ENCODE measurements at places on chromosomes 4 and X.
A peak's percentile ranks its signal among the peaks of the same experiment; 100 is the strongest.

DNA sequence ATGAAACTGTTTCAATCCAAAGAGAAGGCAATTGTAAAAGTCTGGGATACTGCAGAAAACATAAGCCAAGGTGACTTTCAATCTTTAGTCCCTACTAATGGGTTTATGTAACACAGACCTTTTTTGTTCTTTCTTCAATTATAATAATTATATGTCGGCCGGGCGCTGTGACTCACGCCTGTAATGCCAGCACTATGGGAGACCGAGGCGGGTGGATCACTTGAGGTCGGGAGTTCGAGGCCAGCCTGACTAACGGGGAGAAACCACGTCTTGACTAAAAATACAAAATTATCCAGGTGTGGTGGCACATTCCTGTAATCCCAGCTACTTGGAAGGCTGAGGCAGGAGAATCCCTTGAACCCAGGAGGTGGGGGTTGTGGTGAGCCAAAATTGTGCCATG is 489.8 kb upstream of the CTSO start:
- DNase-seq, result no peak
- H3K4me3 ChIP-seq, result no peak overlapping the region
- no peaks in the 10 kb centered on the region for H3K36me3 ChIP-seq
- H3K4me1 ChIP-seq, result no peaks in the 10 kb centered on the region

DNA sequence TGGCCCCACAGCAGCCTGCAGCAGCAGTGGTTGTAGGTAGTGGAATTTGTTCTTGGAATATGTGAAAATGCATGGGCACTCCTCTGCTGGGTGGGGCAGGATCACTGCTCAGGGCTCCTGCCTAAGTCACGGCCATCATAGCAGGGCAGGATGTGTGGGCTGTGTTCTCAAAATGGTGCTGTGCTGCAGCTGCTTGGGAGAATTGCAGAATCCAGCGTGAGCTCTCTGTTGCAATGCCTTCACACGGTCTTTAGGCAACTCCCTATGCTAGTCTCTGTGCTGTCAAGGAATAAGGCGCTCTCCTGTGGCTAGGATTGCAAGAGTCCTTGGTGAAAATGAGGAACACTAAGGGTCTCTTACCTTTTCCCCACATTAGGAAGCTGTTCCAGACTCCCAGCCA is 42.9 kb downstream of the F8 start:
- no peak overlapping the region for H3K27ac ChIP-seq
- peaks cover 4% of the 10 kb centered on the region for H3K27me3 ChIP-seq
- no peak for DNase-seq
- H3K4me3 ChIP-seq, result no peak overlapping the region

DNA sequence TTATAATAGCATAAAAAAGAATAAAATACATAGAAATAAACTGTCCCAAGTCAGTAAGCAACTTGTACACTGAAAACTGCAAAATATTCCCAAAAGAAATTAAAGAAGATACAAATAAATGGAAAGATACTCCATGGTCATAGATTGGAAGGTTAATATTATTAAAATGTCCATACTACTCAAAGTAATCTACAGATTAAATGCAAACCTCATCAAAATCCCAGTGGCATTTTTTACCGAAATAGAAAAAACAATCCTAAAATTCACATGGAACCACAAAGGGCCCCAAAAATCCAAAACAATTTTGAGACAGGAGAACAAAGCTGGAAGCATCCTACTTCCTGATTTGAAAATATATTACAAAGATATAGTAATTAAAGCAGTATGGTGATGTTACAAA is 133.0 kb downstream of the NDST3 start:
- H3K27me3 ChIP-seq, result no peaks in the 10 kb centered on the region
- H3K4me1 ChIP-seq, result peaks cover 2% of the 10 kb centered on the region
- H3K4me3 ChIP-seq, result no peak overlapping the region
- no peak for DNase-seq

- H3K27me3 ChIP-seq, result peaks cover 5% of the 10 kb centered on the region
- H3K36me3 ChIP-seq, result no peaks in the 10 kb centered on the region
- no peaks in the 10 kb centered on the region for H3K4me1 ChIP-seq
- no peak overlapping the region for H3K27ac ChIP-seq
Measured at GRCh38 chr4:13986548-13986947, 359.0 kb upstream of the BOD1L1 start.

GRCh38 chrX:21702725-21703124 is 44.6 kb upstream of the KLHL34 start:
- no peak overlapping the region for H3K27ac ChIP-seq
- no peaks in the 10 kb centered on the region for H3K27me3 ChIP-seq
- H3K4me1 ChIP-seq, result no peaks in the 10 kb centered on the region
- no peaks in the 10 kb centered on the region for H3K36me3 ChIP-seq
- no peak overlapping the region for H3K4me3 ChIP-seq
- DNase-seq, result no peak

DNA sequence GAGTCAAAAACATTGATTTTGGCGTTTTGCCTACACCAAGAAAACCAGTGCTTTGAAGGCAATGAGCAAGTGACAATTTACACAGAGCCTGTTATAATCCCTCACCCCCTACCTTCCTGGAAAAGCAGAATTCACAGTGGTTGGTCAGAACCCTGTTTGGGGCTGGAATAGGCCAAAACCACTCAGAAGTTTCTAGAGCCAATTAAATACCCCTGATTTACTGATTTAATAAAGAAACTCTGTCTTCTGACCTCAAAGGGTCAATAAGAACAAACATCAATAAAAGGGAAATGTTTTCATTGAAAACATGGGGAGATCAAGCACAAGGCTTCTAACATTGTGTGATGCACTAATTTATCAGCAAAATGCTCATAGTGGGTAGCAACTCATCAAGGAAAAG is 116.3 kb downstream of the UNC5C start:
- peaks cover 3% of the 10 kb centered on the region for H3K27me3 ChIP-seq
- H3K36me3 ChIP-seq, result no peaks in the 10 kb centered on the region
- H3K4me1 ChIP-seq, result no peaks in the 10 kb centered on the region
- no peak overlapping the region for H3K4me3 ChIP-seq

DNA sequence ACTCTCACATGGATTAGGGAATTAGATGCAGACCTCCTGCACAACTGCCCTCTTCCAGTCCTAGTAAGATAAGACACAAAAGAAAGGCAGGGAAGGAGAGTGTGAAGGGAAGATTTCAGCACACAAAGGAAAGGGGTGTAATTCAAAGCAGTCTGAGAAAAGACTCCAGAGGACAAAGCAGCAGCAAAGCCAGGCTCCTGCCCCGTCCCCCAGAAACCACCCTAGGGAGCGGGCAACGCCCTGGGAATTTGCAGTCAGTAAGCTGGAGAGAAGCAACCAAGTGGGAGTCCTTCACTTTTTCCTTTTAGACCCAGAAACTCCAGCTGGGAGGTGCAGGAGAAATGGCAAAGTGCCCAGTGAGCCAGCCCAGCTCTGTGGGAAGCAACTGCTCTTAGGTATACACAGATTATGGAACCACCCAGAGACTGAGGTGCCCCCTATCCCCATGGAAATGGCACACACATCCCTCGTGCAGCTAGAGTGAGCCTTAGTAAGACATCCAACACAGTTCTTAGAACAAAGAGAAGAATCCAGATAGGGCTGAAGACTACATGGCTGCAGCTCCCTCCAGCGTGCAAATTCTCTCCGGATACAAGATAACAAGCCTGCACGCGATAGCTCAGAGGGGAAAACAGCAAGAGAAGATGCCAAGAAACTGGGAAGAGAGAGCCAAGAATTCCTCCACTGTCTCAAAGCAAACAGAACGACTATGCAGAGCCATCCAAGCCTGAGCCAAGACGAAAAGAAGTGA is 26.5 kb upstream of the IRAK1 start:
- DNase-seq, result no peak
- H3K4me3 ChIP-seq, result no peak overlapping the region
- peaks cover 9% of the 10 kb centered on the region for H3K36me3 ChIP-seq
- H3K27ac ChIP-seq, result no peak overlapping the region
- no peaks in the 10 kb centered on the region for H3K27me3 ChIP-seq
- peaks cover 15% of the 10 kb centered on the region for H3K4me1 ChIP-seq

GRCh38 chr4:76716658-76717057 is 181.3 kb downstream of the SOWAHB start:
- H3K4me1 ChIP-seq, result peaks cover 4% of the 10 kb centered on the region
- H3K27ac ChIP-seq, result no peak overlapping the region
- DNase-seq, result no peak
- H3K4me3 ChIP-seq, result no peak overlapping the region

- no peak overlapping the region for H3K27ac ChIP-seq
- H3K36me3 ChIP-seq, result no peaks in the 10 kb centered on the region
- H3K4me3 ChIP-seq, result no peak overlapping the region
- no peak for DNase-seq
Measured at GRCh38 chr4:42904986-42905385, 12.5 kb downstream of the GRXCR1 start.

DNA sequence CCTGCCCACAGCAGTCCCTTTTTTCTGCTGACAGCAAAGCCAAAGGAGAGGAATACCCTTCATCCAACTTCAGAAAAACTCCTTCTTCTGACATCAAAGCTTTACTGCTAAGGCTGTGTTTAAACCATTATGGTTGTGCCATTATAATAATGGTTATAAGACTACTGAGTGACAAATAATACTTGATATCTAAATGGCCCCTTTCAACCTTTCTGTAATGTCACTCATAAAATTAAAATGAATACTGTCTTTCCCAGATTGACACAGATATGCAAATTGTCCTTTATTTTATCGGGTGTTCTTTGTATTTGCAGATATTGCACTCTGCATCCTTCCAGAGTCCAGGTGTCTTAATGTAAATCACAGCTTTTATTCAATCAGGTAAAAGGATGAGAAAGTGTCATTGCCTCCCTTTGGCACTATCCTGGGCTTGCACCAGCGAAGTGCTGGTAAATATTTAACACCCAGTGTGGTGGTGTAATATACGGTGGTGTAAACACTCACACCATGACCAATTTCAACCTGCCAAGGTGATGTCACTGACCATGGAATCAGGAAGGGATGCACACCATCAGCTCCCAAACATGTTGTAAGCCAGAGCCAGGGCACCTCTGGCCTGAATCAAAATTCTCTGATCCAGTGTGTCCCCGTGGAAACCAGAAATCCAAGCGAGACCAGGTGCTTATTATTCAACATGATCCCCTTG is 139.4 kb upstream of the TENM3 start:
- H3K4me3 ChIP-seq, result no peak overlapping the region
- DNase-seq, result no peak
- H3K27me3 ChIP-seq, result no peaks in the 10 kb centered on the region
- H3K4me1 ChIP-seq, result no peaks in the 10 kb centered on the region
- no peak overlapping the region for H3K27ac ChIP-seq

DNA sequence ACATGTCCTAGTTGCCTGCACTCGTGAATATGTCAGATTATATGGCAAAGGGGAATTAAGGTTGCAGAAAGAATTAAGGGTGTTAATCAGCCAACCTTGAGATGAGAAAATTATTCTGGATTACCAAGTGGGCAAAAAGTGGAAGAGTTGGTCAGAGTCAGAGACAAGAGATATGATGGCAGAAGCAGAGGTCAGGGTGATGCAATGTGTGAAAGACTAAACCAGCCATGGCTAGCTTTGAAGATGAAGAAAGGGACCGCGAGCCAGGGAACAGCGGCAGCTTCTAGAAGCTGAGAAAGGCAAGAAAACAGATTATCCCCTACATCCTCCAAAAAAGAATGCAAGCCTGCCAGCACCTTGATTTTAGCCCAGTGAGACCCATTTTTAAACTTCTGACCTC is 385.6 kb downstream of the HNRNPD start:
- no peak overlapping the region for H3K27ac ChIP-seq
- no peaks in the 10 kb centered on the region for H3K36me3 ChIP-seq
- DNase-seq, result no peak
- H3K4me3 ChIP-seq, result no peak overlapping the region
- H3K27me3 ChIP-seq, result peaks cover 15% of the 10 kb centered on the region
- H3K4me1 ChIP-seq, result no peaks in the 10 kb centered on the region

GRCh38 chrX:150635952-150636351 is 57.2 kb upstream of the MTMR1 start:
- no peak overlapping the region for H3K4me3 ChIP-seq
- H3K4me1 ChIP-seq, result no peaks in the 10 kb centered on the region
- DNase-seq, result no peak
- no peak overlapping the region for H3K27ac ChIP-seq
- H3K36me3 ChIP-seq, result peaks cover 27% of the 10 kb centered on the region
- no peaks in the 10 kb centered on the region for H3K27me3 ChIP-seq

GRCh38 chr4:145935253-145936141 is 3.1 kb downstream of the ZNF827 start:
- H3K4me3 ChIP-seq, result peak overlapping the region; percentile 92
- peaks cover 12% of the 10 kb centered on the region for H3K36me3 ChIP-seq
- peak overlapping the region; percentile 96 for H3K27ac ChIP-seq
- peak; percentile 47 for DNase-seq

GRCh38 chr4:48250343-48250742 is 19.3 kb downstream of the TEC start:
- H3K27me3 ChIP-seq, result peaks cover 2% of the 10 kb centered on the region
- no peak overlapping the region for H3K4me3 ChIP-seq
- H3K4me1 ChIP-seq, result no peaks in the 10 kb centered on the region
- DNase-seq, result no peak
- no peak overlapping the region for H3K27ac ChIP-seq
- H3K36me3 ChIP-seq, result peaks cover 4% of the 10 kb centered on the region

DNA sequence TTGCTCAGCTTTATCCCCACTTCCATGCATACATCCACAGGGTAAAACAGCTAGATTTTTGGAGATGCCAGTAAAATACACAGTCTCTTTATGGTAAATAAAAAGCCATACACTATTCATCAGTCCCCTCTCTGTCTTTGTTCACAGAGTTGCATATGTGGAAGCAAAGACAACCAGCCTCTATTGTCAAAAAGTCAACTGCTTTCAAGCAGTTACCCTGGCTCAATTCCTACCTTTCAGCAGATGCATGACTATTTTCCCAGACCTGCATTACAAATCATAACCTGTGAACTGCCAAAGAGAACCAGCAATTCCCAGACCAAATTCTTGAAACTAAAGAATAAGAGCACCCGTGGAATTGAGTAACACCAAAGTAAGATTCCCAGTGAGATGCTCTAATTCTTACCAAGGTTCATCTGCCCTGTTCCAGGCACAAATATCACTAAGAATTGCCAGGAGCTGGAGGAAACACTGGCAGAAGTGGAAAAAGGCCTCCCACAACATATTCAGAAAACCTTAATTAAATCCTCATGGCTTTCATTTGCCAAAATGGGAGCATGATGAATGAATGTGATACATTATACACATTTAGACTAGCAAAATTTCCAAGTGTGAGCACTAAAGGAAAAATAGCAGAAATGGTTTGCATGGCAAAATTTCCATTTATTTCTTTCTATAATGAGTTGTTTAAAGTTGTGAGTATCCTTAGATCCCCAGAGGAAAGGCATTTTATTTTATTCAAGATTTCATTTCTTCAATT is 391.2 kb upstream of the ADGRL3 start:
- no peak for DNase-seq
- no peaks in the 10 kb centered on the region for H3K27me3 ChIP-seq
- no peak overlapping the region for H3K4me3 ChIP-seq
- no peaks in the 10 kb centered on the region for H3K36me3 ChIP-seq
- no peak overlapping the region for H3K27ac ChIP-seq

GRCh38 chr4:110195561-110196205 is 2.7 kb downstream of the ELOVL6 start:
- peak overlapping the region; percentile 98 for H3K27ac ChIP-seq
- no peaks in the 10 kb centered on the region for H3K27me3 ChIP-seq
- peaks cover 23% of the 10 kb centered on the region for H3K4me1 ChIP-seq
- DNase-seq, result no peak
- peak overlapping the region; percentile 92 for H3K4me3 ChIP-seq

- H3K27me3 ChIP-seq, result peaks cover 62% of the 10 kb centered on the region
- no peak within 1 kb of the TSS for H3K27ac ChIP-seq
- no peaks in the 10 kb centered on the region for H3K36me3 ChIP-seq
- peaks cover 3% of the 10 kb centered on the region for H3K4me1 ChIP-seq
- peak within 1 kb of the TSS; percentile 51 for H3K4me3 ChIP-seq
- peak; percentile 51 for DNase-seq
Measured at GRCh38 chr4:20251796-20252655, at the start of gene SLIT2. SLIT2 (plus strand) TSS chr4:20251905; CDS start chr4:20253816, 1,911 bp downstream.
